ENCODE measurements at places on chromosomes 1 and 21.

- DNase-seq = no peak
These were observed 40.7 kb downstream of the DHCR24 start for GRCh38 chr1:54846301-54846700.

DNA sequence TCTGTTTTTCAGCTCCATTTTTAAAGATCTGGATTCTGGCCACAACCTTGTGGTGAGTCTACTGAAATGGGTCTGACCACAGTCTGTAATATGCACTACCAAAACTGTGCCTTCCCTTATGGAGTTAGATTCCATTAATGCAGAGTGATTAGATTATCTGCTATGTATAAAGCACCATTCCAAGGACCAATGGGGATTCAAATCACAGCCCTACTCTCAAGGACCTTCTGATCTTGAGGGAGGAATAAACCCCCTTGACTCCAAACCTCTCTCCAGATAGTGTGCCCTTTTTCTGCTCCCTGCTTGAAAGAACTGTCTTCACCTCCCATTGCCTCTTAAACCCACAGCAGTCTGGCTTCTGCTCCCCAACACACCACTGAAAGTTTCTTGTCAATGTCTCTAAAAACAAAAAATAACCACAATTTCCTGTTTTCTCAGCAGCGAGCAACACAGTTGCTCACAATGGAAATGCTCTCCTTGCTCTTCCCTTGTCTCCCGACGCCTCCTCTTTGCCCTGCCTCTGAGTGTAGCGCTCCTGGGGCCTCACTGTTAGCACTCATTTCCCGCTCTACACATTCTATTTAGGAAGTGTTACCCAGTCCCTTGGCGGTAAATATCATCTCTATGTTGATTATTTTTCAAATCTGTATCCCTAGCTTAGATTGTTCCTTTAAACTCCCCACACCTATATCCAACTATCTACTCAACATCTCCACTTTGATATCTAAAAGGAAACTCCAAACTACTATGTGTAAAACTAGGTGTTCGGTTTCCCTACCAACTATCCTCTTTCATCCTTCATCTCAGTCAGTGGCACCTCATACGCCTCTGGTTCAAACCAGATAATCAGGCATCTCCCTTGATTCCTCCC is 13.6 kb downstream of the PCNX2 start:
- no peak for DNase-seq

- DNase-seq = no peak
These were observed 413.9 kb downstream of the RPS6KC1 start for GRCh38 chr1:213464786-213465460.

DNA sequence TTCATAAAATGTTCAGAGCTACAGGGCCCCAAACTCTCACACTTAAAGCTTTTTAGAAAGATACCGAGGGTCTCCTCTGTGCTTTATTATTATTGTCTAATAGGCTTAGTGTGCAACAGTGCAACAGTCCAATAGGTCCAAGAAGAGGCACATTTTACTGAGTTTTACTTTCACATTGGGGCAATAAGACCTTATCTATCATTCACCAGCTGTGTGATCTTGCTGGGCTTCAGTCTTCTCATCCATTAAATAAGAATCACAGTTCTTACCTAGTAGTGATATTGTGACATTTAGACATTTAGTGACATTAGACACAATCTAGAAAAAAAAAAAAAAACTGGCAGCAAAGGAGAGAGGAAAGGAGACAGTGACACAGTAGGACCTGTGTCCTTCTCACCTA is 175.8 kb upstream of the NFIA start:
- no peak for DNase-seq
